ENCODE measurements at places on chromosomes 7 and 10.
A peak's percentile ranks its signal among the peaks of the same experiment; 100 is the strongest.

DNA sequence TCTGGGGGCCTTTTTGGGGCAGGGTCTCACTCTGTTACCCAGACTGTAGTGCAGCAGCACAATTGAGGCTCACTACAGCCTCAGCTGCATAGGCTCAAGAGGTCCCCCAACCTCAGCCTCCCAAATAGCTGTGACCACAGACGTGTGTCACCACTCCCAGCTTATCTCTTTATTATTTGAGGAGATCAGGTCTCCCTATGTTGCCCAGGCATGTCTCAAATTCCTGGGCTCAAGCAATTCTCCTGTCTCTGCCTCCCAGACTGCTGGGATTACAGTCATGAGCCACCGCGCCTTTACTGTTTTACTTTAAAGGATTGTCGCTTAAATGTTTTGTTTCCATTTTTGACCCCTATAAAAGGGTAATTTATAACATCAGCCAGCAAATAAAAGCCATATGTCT, 502.6 kb upstream of the AUTS2 start:
- no peak for DNase-seq

GRCh38 chr10:44242826-44243225, 142.1 kb downstream of the CXCL12 start:
- DNase-seq, result no peak

DNA sequence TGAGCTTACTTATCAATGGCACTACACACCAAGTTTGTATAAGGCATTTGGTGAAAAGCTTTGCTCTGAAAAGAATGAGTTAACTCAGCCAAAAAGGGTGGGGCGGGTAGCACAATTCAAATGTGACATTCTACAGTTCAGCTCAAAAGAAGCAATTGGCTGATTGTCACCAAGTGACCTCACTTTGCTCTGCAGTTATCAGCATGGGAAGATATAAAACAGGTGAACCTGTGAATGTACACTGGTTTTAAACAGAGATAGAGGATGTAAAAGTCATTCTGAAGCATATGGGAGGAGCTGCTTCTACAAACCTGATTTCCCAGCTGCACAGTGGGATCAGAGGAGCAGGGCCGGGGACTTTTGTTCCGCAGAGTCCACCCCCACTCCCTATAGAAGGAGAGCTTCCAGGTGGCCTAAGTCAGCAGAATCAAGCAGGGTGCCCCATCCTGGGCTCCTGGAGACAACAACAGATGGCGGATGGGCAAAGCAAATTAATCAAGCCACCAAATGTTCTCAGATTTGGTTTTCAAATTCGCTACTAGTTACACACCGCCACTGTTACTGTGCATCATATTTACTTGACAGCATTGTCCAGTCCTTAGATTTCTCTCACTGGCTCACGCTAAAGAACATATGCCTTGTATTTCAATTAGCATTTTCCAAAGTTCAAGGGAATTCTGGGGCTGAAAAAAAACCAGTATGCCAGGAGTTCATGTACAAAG, 27.5 kb upstream of the NPVF start:
- no peak for DNase-seq

DNA sequence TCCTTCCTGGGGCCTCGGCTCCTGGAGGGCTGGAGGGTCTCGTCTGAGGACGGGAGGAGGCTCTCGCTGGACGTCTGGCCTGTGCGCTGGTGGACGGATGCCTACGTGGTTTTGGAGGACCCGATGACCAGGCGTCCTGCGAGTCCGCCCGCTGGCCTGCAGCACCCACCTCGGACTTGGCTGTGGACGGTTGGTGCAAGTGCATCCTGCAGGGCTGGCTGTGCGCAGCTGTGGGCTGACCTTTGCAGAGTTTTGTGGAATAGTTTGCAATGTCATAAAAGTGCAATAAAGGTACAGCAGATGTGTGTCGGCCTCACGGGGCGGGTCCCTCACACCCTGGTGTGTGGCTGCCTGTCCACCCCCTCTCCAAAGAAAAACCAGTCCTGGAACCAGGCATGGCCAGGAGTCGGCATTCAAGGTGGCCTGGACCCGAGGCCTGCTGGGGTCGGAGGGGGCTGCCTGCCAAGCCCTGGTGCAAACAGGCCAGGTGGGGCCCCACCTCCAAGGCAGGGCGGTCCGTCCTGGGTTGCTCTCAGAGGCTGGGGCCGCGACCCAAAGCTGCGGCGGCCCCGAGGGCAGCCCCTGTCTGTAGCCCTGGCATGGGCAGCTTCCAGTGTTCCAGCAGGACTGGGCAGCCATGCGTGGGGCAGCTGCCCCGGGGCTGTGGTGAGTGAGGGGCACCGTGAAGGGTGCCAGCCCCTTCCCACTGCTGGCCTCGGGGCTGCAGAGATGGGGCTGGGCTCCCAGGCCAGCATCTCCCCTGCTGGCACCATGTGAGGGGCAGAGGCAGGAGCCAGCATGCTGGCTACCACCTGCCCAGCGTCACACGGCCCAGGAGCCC, 29.3 kb upstream of the FOXL3 start:
- peak; percentile 11 for DNase-seq

- DNase-seq, result no peak
Observed at GRCh38 chr7:155878674-155879073, 66.4 kb upstream of the SHH start.

DNA sequence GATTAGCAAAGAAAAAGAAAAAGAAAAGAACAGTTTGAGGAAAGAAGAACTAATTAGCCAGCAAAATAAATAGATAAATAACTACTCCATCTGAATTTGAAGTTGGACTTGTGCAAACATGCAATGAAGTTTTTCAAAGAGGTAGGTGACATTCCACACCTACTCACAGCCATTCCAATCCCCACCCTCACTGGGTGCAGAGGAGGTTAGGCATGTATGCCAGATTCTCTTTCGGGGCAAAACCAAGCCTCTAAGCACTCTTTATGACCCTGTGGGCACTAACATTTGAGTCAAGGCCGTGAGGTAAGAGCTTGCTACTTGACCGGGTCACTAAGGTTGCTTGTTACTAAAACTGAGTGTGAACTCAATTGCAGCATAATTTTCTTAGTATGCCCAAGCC, 108.4 kb upstream of the SEMA3A start:
- no peak for DNase-seq

- DNase-seq, result no peak
Observed at GRCh38 chr7:80488406-80488805, 23.5 kb downstream of the GNAT3 start.

Data from left ventricle myocardium inferior (tissue), 1 donor.